ENCODE measurements at places on chromosomes 6 and 20.

DNA sequence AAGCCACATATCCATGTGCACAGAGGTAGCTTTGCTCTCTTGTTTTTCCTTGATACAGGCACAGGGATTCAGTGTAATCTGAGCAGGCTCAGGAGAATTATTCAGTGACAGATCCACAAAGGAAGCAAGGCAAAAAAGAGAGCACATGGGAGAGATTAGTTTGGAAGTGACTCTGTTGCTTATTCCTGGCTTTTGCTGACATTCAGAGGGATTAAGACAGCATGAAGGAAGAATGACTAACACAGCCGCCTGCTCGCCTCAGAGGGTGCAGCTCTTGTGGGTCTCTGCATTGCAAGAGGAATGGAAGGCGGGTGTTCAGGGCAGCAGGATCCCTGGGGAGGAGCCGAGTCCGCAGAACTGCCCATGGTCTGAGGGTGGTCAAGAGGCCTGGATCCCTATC lies 203.4 kb upstream of the KCNQ5 start:
- no peak for DNase-seq

GRCh38 chr6:29870104-29870503 lies 42.5 kb downstream of the HLA-G start:
- DNase-seq, result no peak

DNA sequence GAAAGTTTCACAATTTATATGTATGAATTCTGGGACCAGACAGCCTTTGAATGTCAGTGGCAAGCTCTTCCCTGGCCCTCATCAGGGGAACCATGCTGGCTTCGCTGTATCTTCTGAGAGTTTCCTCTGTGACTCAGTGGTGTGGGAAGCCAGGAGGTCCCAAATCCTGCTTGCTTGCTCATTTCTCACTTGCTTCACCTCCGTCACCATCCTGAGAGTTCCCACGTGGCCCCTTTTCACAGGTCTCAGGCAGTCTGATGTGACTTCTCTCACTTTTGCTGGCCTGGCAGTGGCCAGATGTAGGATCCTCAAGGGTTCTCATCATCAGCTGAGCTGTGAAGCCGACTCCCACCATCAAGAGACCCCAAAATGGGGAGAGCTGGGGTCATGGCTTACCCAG lies 28.4 kb upstream of the RIN2 start:
- no peak for DNase-seq

DNA sequence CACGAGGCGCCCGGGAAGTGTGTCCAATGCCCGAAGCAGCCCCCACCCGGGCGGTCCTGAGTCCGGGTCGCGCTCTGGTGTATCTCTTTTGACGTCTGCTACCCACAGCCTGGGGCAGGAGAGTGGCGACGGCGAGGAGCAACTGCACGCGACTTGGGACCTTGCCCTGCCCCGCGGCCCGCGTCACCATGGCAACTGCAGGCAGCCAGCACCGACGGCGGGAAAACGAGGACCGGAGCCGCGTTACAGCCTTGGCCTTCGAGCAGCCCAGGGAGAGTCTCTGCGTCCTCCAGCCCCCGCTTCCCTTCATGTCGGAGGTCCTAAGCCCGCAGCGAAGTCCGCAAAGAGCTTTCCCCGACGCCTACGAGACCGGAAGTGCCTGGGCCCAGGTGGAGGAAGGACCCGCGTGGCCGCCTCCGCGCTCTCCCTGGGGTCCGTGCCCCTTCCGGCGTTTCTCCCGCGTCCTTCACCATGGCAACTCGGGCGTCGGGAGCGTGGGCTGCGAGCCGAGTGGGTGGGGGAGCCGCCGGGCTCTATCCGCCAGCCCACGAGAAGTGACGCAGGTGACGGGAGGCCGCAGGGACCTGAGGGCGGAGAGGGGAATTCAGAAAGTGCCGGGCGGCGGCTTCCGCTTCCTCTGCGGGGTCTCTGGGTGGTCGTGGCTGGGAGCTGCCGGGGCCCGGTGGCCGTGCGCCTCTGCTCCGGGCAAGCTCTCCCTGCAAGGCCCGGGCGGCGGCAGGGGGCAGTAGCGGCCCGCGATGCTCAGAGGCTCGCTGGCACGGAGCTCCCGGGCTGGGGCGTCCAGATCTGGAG lies 88.6 kb upstream of the TGM3 start:
- DNase-seq, result peak; percentile 11

- no peak for DNase-seq
Measured at GRCh38 chr20:37920270-37920669, 17.3 kb downstream of the VSTM2L start.

- DNase-seq, result no peak
Measured at GRCh38 chr6:88677356-88677755, 286.1 kb downstream of the RNGTT start.

GRCh38 chr6:18148304-18149025 lies 6.4 kb downstream of the TPMT start:
- DNase-seq, result no peak

- no peak for DNase-seq
Measured at GRCh38 chr20:41152108-41152757, 14.9 kb downstream of the PLCG1 start.

- DNase-seq, result no peak
Measured at GRCh38 chr6:81897793-81898192, 145.3 kb upstream of the TENT5A start.

DNA sequence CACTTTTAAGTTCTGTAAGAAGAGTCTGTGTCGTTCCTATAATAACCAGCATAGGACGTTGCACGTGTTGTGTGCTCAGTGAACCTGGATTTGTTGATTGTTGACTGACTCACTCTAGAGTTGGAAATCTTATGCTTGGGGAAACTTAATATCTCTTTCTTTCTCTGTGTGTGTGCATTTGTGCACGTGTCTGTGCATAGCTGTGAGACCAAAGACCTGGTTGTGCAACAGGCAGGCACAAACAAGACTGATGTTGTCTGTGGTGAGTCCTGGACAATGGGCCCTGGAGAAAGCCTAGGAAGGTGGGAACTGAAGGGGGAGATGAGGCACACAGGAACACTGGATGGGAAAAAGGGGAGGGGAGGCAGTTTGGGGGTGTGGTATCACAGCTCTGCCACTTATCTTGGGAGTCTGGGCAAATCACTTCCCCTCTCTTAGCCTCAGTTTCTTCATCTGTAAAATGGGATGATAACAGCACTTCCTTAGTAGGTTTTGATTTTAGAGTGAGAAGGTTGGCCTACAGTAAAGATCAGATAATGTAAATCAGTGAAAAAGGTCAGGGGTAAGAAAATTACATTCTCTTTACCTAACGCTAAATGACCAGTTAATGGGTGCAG lies 8.4 kb downstream of the CD40 start:
- no peak for DNase-seq

DNA sequence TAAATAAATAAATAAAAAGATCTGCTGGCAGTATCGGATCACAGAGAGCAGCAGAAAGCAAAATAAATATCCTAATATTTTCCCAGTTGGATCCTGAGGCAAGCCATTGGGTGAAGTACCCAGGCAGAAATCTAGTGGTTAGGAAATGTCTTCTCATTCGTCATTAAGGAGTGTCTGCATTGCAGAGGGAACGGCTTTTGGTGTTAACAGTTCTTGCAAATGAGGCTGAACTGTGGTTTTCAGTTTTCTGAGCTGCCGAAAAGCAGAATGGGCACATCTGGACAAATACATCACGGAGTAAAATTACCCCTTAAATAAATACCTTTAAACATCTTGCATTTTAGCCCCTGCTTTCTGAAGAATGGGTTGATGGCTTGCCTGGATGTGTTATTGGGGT lies 82.3 kb upstream of the MPC1 start:
- DNase-seq, result no peak

- no peak for DNase-seq
Measured at GRCh38 chr6:133191323-133191722, 49.8 kb upstream of the EYA4 start.

DNA sequence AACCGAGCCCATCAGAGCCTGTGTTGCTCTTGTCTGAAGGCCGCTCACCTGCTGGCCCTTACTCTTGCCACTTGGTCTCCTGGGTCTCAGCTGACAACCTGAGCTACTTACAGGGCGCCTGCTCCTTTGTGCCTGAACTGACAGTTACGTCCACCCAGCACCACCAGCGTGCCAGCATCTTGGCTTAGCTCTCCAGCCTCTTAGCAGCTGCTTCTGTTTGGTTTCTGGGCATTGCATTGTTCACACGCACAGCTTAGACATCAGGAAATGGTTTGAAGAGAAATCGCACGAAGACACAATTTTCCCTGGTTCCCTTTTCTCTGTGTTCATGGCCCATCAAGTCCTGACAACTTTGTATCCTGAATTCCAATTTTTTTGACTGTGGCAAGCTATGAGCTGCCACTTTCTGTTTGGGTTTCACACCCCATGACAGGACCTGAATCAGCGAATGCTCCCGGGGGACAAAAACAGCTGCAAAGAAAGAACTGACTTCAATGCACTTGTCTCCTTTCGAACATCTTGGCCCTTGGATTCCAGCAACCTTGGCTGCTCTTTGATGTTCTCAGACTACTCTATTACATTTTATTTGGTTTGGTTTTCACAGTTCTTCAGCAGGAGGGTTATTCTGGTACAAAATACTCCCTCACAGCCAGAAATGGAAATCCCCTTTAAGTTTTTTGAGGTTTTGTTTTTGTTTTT lies 45.2 kb upstream of the LY86 start:
- no peak for DNase-seq

- DNase-seq, result no peak
Measured at GRCh38 chr20:12201289-12201991, 283.7 kb downstream of the BTBD3 start.

- no peak for DNase-seq
Measured at GRCh38 chr20:44097521-44098255, 89.3 kb downstream of the JPH2 start.

GRCh38 chr20:2691663-2692035 lies 931 bp upstream of the EBF4 start:
- DNase-seq, result no peak

DNA sequence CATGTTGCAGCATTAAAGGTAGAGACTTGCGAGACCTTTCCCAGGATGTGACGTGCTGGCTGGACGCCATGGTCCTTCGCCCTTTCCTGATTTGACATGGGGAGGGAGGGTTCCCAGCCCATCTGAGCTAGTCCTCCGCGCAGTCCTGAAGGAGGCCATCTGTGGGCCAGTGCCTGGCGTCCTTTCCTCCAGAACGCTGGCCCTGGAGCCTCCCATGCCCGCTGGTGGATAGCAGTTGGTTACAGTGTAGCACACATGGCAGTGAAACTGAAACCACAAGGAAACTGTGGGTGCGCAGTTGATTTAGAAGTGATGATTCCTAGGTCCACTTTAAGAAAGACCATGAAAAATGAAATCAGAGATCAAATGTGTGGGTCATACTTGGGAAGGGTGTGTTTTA lies 193.7 kb downstream of the CDH4 start:
- no peak for DNase-seq

GRCh38 chr6:63066055-63066704 lies 145.1 kb upstream of the FKBP1C start:
- DNase-seq, result no peak

DNA sequence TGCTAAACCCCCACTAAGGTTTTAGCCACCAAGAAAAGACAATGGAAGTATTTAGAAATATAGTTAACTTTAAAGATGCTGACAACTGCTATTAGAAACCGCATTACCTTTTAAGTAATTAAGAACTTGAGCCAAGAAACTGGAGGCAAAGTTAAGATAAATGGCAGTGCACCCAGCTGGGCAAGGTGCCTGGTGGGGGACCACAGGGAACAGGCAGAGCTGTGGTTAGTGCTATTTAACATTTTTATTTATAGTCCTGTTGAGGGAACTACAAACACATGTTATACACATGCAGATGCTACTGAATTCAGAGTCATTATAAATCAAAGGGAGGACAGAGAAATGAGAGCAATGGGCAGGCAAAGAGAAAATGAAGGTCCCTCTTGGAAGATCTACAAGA lies 447.9 kb downstream of the TFAP2B start:
- no peak for DNase-seq

- no peak for DNase-seq
Measured at GRCh38 chr6:27679308-27679963, 206.5 kb upstream of the ZNF184 start.

DNA sequence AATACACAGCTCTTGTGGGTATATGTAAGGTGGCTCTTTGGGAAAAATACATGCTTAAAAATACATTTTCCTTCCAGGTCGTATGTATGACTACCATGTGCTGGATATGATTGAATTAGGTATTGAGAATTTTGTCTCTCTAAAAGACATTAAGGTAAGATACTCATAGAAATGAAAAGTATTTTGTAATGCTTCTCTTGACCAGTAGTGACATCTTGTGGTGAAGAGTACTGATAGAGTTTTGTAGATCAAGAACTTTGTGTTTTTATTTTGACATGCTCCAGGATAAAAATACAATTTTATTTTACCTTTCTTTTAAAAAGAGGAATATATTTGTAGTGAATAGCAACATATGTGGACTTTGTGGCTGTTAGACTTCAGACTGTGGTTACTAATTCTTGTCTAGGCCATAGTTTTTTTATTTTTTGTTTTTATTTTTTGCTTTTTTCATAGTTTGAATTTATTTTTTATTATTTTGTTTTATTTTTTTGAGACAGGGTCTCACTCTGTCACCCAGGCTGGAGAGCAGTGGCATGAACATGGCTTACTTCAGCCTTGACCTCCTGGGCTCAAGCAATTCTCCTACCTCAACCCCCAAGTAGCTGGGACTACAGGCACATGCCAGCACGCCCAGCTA lies 17.9 kb downstream of the RPF2 start:
- DNase-seq, result no peak

DNA sequence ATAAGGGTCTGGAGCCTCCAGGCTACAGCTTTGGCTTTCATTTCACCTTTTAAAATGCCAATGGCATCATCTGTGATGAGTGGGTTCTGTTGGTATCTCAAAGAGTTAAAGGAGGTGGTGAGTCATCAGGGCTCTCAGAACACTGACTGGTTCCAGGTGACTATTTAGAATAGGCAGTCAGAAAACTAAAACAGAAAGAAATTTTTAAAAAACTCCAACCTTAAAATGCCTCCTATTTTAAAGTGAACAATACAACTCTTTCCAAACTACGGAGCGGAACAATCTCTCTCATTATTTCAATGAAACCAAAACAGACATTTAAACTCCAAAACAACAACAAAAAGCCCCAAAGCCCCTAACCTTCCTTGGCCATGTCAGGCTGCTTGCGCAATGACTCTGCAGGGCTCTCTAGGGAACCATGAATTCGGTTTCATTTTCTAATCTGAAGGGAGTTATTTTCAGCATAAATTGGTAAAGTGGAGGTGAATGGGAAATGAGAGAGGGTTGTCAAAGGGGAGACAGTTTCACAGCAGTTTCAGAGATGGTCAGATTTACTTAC lies 194.9 kb downstream of the KIF6 start:
- DNase-seq, result no peak

GRCh38 chr6:61622601-61623000 lies 663.4 kb downstream of the KHDRBS2 start:
- DNase-seq, result no peak

GRCh38 chr6:110355727-110356126 lies 2.4 kb downstream of the METTL24 start:
- DNase-seq, result no peak

- no peak for DNase-seq
Measured at GRCh38 chr20:35602851-35603495, 12.7 kb upstream of the SPAG4 start.

GRCh38 chr6:132253906-132254305 lies 147.4 kb downstream of the MOXD1 start:
- no peak for DNase-seq

GRCh38 chr6:2196079-2196679 lies 49.2 kb downstream of the GMDS start:
- no peak for DNase-seq

Data from stimulated activated CD4-positive, alpha-beta T cell treated with anti-CD3 and anti-CD28 coated beads, TNF-alpha, amount 100 ng/mL, for 1 hour (primary cell).